ENCODE measurements at places on chromosomes 13 and 19.

- no peak for DNase-seq
These were observed 13.8 kb upstream of the EHD2 start for GRCh38 chr19:47699360-47699917.

- no peak for DNase-seq
These were observed 34.4 kb downstream of the RAP2A start for GRCh38 chr13:97468331-97468730.

- DNase-seq, result no peak
These were observed 111.8 kb downstream of the SGCG start for GRCh38 chr13:23292586-23292985.

- DNase-seq, result no peak
These were observed 540.7 kb downstream of the GPC6 start for GRCh38 chr13:93767180-93767916.

DNA sequence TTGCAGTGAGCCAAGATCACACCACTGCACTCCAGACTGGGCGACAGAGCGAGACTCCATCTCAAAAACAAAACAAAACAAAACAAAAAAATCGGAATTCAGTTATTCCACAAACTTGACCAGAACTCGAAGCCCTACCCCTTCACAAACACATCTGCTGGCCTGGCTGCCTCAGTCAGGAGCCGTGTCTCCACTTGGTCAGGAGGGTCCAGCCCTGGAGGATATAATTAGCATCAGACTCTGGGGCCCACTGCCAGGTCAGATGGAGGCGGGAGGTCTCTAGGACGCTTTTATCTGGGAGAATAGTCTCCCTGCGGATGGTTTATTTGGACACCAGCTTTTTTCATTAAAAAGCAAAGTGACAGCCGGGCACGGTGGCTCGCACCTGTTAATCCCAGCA is 8.0 kb downstream of the ELL start:
- DNase-seq, result no peak

DNA sequence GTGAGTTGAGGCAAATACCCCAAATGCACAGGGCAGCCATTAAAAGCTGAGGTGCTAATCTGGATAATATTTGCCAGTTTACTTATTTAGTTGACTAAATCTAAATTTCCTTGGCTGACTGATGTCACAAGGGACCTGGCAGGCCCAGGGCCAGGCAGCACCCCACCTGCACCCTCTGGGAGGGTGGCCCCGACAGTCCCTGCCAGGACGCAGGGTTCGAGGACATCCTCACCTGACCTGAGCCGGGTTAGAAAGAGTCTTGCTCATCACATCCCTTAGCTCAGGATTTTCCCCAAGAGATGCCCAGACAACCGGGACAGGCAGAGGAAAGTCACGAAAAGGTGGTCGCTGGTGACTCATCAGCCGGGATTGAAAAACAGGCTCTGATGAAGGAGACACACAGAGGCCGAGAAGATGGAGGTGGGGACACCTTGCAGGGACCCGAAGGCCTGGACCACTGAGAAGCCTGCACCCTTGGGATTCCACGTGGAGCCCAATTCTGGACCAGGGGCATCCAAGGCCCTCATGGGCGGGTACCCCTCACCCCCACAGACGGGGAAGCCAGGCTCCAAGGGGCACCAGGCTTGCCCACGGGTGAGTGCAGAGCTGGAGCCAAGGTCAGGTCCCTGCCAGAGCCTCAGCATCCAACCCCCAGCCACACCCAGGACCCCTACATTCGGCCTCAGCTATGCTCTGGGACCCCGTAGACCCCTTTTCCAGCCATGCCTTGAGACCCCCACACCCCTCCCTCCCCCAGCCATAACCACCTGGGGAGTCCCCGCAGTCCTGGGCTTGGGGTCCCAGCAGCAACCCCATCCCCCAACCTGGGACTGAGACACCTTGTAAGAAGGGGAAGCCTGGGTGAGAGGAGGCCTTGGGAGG is 103.2 kb downstream of the SOX1 start:
- DNase-seq, result no peak

DNA sequence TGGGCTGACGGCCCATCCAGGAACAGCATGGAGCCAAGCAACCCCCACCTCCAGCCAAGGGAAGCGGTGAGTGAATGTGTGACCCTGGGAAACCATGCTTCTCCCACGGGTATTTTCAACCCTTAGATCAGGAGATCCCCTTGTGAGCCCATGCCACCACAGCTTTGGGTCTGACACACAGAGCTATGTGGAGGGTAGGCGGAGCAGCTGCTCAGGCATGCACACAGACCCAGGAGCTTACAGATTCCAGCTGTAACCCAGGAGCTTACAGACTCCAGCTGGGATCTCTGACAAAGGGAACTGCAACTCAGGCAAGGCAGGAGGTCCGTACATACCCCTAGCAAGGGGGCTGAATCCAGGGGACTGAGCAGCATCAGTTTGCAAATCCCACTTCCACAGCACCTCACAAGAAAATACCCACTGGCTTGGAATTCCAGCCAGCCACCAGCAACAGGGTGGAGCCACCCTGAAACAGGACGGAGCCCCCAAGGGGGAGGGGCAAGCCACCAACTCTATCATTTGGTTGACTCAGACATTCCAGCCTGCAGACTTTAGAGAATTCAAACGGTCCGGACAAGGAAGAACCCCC is 40.8 kb upstream of the RFXAP start:
- peak; percentile 9 for DNase-seq

DNA sequence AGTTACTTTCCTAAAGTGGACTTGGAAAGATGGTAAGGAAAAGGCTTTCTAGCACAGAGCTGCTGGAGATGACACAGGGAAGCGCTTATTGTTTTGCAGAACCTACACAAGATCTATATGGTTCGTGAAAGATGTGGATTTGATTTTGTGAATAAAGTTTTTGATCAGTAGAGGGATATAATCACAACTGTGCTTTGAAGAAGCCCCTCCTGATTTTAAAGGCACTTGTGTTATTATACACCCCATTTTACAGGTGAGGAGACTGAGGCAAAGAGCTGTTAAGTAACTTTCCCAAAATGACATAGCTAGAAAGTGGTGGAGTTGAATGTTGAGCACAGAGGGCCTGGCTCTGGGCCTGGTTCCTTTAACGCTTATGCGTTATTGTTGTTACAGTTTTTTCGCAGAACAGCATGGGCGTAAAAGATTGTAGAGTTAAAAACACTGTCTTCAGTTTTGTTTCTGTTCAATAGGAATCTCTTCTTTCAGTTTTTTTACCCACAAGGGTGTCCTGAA is 1.4 kb downstream of the TDRD3 start:
- DNase-seq, result no peak

DNA sequence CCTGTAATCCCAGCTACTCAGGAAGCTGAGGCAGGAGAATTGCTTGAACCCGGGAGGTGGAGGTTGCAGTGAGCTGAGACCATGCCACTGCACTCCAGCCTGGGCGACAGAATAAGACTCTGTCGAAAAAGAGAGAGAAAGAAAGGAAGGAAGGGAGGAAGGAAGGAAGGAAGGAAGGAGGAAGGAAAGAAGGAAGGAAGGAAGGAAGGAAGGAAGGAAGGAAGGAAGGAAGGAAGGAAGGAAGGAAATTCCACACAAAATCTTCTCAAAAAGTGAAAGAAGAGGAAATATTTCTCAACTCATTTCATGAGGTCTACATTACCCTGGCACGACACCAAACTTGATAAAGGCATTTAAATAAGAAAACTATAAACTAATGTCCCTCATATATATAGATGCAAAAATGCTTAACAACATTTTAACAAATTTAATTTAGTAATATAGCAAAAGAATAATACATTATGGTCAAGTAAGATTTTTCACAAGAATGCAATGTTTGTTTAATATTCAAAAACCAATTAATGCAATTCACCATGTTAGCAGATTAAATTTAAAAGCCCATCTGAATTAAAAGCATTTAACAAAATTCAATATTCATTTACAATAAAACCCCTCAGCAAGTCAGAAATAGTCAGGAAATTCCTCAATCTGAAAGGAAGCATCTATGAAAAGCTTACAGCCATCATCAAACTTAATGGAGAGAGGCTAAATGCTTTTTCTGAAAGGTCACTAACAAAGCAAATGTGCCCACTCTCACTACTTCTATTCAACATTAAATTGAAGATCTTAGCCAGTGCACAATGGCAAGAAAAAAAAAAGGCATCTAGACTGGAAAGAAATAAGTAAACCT is 12.0 kb upstream of the CPB2 start:
- no peak for DNase-seq

DNA sequence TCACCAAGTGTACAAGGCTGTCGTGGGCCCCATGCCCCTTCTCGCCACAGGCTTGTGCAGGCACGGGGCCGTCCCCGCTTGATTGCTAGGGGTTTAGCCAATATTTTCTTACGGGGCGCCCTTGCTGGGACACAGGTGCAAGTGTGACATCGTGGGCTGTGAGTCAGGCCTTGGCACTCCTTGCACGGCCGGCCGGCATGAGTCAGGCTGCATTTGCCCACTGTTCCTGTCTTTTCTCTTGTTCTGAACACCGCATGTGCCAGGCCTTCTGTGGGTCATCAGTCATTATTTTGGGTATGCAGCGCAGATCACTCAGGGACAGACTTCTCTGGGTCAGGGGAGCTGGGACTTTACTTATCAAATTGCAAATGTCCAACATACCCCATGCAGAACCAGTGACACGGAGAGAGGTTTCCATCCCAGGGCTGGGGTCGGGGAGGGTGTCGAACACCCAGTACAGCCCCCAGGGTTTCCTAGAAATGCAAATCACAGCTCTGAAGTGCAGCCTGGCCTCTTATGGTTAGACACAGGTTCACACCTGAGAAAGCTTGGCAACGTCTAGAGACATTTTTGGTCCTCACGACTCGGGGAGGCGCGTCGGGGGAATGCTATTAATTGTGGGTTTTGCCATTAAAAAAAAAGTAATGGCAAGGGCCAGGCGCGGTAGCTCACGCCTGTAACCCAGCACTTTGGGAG is 22.5 kb upstream of the KLF2 start:
- DNase-seq, result no peak

GRCh38 chr13:93794197-93794885 is 567.7 kb downstream of the GPC6 start:
- DNase-seq, result no peak

Data from BJ (cell line).